Activated CD4-positive, alpha-beta T cell treated with anti-CD3 and anti-CD28 coated beads for 24 hours (primary cell): ENCODE measurements at places on chromosomes 11 and 22.
A peak's percentile ranks its signal among the peaks of the same experiment; 100 is the strongest.

DNA sequence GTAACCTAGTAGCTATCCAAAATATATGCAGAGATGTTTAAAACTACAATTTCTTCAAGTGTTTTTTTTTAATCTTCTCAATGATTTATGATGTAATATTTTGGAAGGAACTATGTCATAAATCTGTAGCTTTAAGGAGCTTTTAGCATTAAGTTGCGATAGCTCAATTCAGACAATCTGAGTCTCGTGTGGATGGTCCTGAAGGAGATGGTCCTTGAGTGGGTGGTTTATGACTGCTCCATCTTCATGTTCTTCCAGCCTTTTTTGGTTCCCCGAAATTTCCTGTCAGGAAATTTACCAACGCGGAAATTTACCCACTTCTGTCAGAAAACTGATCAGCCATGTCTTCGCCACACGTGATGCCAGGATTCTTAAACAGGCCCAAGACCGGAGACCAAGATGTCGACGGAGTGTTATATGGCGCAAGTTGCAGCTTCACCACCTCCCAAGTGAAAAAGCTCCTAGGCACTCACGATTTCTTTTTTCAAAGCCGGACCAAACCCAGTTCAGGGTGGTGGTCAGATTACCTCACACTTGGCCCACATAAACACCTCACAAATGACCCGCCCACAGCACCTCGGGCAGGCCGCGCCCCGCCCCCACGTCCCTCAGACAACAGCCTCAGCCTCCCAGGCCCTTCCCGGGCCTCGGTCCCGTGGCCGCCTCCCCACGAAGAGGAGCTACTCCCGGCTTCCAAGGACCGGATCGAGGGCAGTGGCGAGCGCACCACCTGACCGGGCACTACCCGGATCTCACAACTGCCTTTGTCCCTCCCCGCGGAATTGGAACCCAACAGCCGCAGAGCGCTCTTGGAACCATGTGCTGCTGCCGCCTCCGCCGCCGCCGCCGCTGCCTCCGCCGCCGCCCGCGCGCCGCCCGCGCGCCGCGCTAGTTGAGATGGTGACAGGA is at the start of gene MORC2:
MORC2 (minus strand) TSS at position 760 of the 909 bp plus-strand sequence. CDS start 885 bp downstream, outside the sequence.
- DNase-seq: no peak

DNA sequence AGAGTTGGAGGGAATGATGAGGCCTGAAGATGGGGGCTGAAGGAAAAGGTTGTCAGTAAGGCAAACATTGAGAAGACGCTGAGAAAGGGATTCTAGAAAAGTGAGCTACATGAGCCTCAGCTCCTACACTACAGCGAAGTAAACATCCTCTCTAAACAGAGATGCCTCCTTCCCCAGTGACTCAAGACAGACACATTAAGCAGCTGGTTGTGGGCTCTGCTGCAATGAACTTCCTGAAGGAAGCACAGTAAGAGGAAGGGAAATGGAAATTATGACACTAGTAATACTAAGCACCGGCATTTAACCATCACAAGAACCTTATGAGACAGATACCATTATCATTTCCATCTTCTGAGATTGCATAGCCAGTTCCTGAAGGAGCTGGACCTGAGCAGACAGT is 190.5 kb downstream of the C11orf87 start:
- no peak for DNase-seq

DNA sequence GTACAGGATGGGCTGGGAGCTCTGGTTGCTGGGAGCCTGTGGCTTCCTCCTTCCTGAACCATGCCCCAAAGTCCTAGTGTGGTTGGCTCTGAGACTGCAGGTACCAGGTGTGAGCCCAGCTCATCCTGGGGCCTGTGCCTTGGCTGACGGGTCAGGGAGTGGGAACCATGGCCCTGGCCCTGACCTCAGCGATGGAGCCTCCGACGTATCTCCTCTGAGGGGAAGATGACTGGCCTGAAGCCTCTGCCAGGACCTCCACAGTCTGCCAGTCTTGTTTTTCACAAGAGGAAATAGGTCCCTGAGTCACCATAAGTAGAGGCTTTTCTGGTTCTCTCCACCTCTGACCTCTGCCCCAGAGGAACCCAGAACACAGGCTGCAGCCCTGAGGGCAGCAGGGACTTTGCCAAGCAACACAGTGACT is 3.4 kb downstream of the RCE1 start:
- no peak for DNase-seq

DNA sequence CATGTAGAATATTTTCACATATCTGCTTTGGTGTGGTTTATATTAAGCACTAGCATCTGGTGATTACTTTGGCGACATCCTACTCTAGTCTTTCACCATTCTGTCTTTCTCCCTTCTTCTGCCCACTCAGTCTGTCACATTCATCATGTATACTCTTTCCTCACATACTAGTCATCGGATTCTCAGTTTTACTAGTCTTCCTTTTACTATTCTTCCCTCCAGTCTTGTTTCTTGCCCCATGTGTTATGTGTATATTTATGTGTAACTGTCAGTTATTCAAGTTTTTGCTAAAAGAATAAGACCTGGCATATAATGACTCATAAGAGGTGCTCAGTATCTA is 4.6 kb upstream of the DIXDC1 start:
- DNase-seq: no peak

GRCh38 chr11:1943576-1943975 is 3.6 kb upstream of the MRPL23 start:
- DNase-seq: no peak

GRCh38 chr11:111336582-111337256 is 38.4 kb downstream of the POU2AF3 start:
- DNase-seq: no peak

- DNase-seq: no peak
Observed at GRCh38 chr11:62105667-62106191, 18.1 kb upstream of the INCENP start.

DNA sequence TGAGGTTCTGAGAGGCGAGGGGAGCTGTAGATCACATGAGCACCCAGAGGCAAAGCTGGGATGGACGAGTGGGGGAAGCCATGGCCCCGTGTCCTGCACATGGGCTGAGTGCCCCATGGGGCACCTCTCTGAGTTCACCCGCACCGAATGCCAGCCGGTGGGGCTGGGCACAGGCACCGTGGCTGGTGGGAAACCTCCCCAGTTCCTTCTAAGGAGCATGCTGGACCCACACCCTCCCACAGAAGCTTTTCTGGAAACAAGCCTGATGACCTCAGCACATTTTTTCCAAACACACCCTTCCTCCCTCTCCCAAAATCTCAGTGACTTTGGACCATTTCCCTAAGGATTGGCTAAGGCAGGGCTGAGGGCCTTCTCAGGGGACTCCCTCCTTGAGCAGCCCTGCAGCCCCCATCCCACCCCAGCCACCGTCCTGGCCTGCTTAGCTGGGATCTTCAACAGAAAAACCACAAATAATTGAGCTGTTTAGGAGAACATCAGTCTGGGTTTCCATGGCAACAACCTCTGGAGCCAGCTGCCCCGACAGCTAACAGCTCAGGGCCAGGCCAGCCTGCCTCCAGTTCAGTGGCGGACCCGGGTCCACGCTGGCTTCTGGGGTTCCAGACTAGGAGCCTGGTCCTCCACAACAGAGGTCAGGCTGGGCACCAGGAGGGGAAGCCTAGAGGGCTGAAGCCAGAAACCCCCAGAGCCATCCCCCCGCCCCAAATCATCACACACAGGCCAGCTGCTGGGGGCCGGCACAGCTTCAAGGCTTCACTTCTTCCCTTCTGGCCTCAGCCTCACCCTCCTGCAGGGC is 18.1 kb upstream of the LINC01488 start:
- no peak for DNase-seq

DNA sequence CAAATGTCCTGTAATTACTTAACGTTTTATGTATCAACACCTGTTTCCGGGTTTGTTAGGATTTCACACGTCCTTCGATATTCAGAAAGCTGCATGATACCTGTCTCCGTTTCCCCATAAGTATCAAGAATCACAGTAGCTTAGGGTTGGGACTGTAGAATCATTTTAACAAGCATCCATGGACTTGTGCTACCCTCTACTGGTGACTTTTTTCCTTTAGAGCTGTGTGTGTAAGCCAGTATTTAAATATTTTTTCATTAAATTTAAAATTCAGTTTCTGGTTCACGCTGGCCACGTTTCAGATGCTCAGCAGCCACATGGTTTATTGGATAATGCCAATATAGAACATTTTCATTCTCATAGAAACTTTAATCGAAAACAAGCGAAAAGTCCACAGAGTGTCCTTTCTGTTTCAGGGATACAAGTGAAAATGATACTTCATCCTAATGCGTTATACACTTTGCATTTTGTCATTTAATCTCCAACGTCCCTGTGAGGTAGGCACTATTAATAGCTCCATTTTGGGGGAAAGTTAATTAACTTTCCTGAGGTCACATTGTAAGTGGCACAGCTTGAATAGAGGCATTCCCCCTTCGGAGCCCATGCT is 61.5 kb upstream of the SLC25A18 start:
- peak; percentile 10 for DNase-seq

- peak; percentile 2 for DNase-seq
Observed at GRCh38 chr11:126716456-126717083, 284.0 kb downstream of the KIRREL3 start.

- no peak for DNase-seq
Observed at GRCh38 chr11:72026090-72026489, 27.4 kb downstream of the IL18BP start.

- no peak for DNase-seq
Observed at GRCh38 chr11:132093536-132094259, 723.3 kb downstream of the NTM start.

DNA sequence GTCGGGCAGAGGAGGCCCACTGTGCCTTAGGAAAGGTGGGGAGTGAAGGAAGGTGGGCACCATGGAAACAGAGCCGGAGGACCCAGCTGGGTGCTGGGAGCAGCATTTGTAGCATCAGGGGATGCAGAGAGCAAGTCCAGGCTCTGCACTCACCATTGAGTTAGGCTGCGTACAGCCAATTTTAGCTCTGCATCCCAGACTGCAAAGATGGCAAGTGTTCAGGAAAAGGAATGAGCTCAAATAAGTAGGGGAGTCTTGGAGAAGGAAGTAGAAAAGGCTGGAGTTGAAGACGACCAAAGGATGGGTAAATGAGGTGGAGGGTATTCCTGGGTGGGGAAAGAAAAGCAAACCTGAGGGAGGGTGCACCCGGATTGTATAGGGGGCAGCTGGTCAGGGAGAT is 31.6 kb upstream of the ETS1 start:
- no peak for DNase-seq
